ENCODE measurements at places on chromosomes 13 and 19.

DNA sequence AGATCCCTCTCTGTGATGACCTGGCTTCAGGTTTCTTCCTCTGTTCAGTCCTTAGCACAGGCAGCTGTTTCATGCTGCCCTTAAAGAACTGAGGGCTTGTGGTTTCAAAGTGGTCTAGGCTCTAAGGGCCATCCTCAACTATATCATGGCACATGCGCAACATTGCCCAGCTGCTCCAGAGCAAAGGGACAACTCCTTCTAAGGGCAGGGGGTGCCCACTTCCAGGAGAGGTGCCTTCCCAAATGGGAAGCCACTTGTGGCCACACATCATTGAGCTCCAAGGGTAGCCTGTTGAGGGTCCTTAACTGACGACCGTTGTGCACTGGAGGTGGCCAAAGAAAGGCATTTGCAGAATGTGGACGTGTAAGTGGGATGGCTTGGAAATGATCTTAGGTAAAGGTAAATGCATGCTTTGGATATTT, 7.3 kb downstream of the GPR183 start:
- no peak for DNase-seq

GRCh38 chr19:6761053-6761676, 6.1 kb downstream of the SH2D3A start:
- no peak for DNase-seq

DNA sequence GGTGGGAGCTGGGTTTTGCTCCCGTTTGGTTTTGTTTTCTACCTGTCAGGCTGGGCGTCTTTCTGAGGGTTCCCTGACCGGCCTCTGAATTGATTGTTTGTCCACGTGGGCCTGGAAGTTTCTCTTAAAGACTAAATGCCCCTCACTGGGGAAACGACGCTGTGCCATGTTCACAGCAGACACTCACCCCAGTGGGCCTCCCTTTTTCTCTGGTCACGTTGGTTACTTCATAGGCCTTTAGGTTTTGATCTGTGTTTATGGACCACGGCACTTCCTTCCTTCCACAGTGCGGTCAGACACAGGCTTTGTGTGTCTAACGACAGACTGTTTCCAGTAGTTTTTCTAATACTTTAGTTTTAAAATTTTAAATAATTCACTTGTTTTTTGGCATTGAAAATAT, 20.1 kb upstream of the NDUFS7 start:
- no peak for DNase-seq

GRCh38 chr19:23002690-23003422, at the start of gene ZNF728:
Gene ZNF728 (minus strand): TSS chr19:23003176. CDS start chr19:23003030, 146 bp downstream.
- DNase-seq, result no peak

GRCh38 chr13:93480553-93481106, 254.0 kb downstream of the GPC6 start:
- no peak for DNase-seq

Measured in central memory CD8-positive, alpha-beta T cell (primary cell).